Activated T-helper 9 cell treated with anti-CD3 and anti-CD28 coated beads, Interleukin-2, amount 50 U/mL, for 16 hours (primary cell): ENCODE measurements at places on chromosomes 11 and 22.
A peak's percentile ranks its signal among the peaks of the same experiment; 100 is the strongest.

GRCh38 chr11:9973921-9974320, 310.0 kb downstream of the SWAP70 start:
- no peak for DNase-seq

DNA sequence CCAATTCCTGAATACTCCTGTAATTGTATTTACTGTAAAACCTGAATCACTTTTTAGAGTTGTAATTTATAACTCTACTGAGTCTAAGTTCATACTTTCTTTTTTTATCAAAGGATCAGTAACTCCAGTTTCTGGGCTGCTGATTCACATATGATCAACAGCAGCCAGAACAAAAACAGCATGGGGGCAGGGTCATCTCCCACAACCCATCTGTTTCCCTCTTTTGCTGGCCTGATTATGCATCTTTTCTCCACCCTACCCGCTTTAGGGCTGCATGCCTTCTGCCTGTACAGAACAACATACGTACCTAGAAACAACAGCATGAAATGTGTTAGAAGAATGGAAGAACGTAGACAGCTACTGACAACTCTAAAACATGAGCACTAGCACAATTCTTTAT, 76.0 kb downstream of the MRTFA start:
- no peak for DNase-seq

DNA sequence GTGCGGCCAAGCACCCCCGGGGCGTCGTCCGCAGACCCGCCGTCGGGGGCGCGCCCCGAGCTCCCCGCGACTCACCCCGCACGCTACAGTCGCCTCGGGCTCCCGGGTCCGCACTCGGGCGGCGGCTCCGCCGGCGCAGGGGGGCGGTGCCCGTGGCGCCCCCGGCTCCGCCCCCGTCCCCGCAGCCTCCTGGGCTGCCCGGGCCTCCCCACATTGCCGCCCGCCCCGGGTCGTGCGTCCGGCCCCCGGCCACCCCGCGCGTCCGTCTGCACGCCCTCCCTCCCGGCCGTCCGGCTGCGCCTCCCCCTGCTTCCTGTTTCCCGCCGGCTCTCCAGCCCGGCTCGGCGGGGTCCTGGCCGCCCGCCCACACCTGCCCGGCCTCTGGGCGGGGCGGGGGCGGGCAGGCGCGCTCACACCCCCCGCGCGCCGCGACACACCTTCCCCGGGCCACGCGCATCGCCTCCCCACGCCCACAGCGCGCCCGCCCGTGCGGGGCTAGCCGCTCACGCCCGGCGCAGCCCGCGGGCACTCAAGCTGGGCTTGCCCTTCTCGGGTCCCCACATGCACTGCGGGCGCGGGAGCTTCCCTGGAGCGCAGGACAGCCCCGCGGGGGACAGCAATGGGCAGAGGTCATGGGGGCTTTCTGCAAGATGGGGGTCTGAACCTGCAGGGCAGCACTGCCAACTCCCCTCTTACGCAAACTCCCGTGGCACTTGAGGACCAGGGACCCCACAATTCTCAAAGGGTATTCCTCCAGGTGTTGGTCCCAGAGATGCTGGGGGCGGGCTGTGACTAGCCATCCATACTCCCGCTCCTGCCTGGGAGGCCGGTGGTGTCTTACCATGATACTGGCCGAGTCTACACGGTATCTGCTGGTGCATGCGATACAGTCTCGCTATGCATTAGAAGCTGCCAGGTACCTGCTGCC, at the start of gene CARD10:
TSS of gene CARD10 (minus strand) at position 148 of the 928 bp plus-strand sequence. CDS start 215 bp downstream, outside the sequence.
- DNase-seq, result no peak

DNA sequence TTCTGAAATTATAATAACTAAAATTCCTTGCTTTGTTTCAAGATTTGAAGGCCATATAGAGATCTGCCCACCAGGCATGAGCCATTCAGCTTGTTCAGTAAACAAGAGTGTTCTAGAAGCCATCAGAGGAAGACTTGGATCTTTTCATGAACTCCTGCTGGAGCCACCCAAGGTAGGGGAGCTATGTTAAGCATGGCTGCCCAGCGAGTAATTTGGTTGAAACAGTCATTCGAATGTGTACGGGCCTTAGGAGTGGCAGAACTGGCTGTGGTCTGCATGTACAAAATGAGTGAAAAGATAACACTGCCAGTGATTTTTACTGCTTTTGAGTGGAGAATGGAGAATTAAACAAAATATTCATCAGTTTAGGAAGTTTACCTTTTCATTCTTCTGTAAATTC, 103.7 kb downstream of the PPP6R3 start:
- DNase-seq, result no peak

DNA sequence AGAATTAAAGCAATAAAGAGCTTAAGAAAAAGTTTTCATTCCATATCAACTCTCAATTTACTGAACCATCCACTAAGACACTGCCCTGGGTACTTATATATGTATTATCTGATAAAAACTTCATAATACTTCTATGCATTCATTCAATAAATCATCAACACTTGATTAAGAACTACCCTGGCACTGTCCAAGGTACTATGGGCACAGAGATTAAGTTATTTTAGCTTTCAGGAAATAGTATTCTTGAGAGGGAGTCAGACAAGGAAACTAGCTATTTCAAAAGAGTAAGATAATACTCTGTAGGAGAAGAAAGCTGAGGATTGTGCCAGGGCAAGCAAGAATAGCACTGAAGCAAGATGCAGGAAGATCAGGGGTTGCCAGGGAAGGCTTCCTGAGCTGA, 640.8 kb downstream of the FAM181B start:
- no peak for DNase-seq

GRCh38 chr11:18865951-18866350, 73.3 kb downstream of the MRGPRX1 start:
- no peak for DNase-seq

- DNase-seq, result no peak
Measured at GRCh38 chr11:133360860-133361688, 171.2 kb downstream of the OPCML start.

DNA sequence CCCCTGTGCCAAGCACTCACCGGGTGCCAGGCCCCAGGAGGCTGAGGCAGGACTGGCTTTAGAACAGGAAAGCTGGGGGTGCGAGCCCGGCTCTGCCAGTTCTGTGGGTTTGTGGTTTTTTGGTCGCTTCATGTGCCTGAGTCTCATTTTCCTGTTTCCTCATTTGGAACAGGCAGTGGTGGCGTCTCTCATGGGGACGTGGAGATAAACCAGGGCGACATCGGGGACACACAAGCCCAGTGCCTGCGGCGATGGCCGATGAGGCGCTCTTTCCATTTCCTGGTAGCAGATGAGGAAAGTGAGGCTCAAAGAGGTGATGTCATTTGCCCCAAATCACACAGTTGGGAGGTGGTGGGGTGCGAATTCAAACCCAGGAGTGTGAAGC, 20.8 kb upstream of the CHKA start:
- no peak for DNase-seq

- no peak for DNase-seq
Measured at GRCh38 chr11:18564149-18564548, 24.4 kb downstream of the UEVLD start.

DNA sequence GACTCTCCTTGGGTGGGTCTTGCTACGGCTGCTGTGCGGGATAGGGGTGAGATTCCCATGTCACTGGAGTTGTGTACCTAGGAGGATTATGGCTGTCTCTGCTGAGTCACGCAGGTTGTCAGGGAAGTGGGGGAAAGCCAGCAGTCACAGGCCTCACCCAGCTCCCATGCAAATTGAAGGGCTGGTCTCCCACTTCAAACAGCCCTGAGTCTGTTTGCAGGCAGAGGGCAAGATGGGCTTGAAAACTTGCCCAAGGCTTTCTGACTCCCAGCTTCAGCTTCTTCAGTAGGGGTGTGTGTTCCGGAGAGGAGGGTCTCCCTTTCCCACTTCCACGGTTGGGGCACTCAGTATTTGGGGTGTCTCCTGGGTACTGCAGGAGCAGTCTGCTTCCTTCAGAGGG, 10.9 kb upstream of the SC5D start:
- no peak for DNase-seq

- DNase-seq, result peak; percentile 61
Measured at GRCh38 chr22:37623075-37624016, 14.7 kb downstream of the GGA1 start.

- DNase-seq, result no peak
Measured at GRCh38 chr22:35643991-35644390, 4.3 kb upstream of the APOL6 start.

DNA sequence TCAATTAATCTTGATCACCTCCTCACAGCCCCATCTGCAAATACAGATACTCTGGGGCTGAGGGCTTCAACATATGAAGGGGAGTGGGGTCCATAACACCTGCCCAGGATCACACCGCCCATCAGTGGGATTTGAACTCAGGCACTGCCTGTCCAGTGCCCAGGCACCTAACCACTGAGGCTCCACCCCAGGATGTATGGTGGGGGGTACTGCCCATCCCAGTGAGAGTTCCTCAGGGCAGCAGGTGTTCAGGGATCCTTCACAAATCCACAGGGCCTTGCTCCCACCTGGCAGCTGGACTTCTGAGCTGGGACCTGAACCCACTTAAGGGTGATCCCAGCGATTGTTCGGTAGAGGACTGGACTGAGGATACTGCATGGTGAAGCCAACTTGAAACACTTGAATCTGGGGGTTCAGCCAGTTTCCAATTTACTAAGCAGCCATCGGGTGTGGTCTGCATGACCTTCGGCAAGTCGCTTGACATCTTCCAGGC, 33.3 kb downstream of the PRDM11 start:
- no peak for DNase-seq

GRCh38 chr11:61476371-61476770, 32.2 kb upstream of the LRRC10B start:
- no peak for DNase-seq

GRCh38 chr22:37133304-37134018, 16.3 kb downstream of the IL2RB start:
- DNase-seq, result no peak

- DNase-seq, result no peak
Measured at GRCh38 chr22:42131562-42131961, 952 bp upstream of the CYP2D6 start.

DNA sequence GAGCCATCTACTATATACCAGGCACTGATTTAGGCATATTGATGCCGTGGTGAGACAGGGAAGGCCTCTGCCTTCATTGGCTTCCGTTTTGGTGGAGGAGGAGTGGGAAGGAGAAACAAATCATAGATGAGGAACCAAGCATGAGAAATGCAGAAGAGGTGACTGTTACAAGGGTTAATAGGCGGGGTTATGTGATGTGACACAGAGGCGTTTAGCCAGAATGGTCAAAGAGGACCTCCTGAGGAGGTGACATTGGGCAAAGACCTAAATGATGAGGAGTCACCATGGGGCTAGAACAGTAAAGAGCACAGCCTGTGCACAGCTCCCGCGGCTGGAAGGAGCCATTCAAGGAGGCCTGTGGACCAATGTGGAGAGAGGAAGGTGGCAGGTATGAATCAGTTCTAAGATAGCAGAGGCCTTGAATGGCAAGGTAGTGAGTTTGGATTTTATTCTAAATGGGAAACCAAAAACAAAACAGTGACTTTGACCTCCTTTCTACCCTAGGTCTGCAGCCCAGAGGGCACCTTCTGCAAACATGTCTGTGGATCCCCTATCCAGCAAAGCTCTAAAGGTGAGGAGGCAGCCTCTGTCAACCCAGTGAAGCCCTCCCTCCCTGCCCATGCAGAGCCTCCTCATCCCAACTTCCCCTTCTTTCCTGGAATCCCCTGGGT, 11.7 kb downstream of the MAFF start:
- no peak for DNase-seq

GRCh38 chr11:78763664-78764063, 189.0 kb upstream of the NARS2 start:
- DNase-seq, result no peak

DNA sequence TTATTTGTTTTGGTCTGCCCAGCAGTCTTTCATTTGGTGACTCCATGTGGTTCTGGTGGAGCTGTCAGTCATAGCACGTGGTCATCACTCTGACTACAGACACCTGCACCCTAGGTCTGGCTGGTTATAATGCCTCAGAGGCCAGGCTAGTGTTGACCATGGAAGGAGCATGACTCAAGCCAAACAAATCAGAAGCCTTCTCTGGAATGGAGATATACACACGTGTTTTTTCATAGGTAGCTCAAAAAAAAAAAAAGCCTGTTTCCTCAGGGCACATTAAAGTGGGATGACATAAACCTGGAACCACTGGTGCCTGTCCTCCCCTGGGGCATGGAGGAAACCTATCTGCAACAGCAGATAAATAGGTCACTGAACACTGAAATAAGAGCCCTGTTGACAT, 8.1 kb upstream of the PLAAT3 start:
- no peak for DNase-seq

DNA sequence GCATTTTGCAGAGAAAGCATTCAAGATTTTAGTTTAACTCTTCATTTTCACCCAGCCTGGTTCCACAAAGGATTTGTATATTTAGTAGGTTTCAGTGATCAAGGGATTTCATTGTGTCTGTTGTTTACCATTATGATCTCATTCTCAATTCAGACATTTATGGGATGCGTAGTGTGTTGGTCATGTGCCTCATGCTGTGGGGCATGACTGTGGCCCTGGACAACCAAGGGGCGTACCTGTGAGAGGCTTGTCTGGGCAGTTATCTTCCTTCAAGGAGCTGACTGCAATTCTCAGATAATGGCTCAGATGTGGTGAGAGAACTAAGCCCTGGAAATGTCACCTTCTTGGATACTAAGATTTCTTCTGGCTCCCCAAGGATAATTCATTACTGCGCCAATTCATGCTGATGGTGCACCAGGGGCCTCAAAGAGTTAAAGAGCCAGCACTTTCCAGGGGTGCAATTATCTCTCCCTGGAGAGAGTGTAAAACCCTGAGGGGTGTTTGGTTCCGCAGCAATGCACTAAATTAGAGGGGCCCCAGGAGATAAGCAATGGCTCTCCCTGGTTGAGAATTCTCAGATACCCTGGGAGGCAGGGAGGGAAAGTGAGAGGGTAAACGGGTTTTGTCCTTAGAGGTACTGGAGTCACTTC, 32.2 kb downstream of the SLC6A5 start:
- no peak for DNase-seq

- DNase-seq, result no peak
Measured at GRCh38 chr11:107951155-107951554, 22.9 kb downstream of the RAB39A start.

DNA sequence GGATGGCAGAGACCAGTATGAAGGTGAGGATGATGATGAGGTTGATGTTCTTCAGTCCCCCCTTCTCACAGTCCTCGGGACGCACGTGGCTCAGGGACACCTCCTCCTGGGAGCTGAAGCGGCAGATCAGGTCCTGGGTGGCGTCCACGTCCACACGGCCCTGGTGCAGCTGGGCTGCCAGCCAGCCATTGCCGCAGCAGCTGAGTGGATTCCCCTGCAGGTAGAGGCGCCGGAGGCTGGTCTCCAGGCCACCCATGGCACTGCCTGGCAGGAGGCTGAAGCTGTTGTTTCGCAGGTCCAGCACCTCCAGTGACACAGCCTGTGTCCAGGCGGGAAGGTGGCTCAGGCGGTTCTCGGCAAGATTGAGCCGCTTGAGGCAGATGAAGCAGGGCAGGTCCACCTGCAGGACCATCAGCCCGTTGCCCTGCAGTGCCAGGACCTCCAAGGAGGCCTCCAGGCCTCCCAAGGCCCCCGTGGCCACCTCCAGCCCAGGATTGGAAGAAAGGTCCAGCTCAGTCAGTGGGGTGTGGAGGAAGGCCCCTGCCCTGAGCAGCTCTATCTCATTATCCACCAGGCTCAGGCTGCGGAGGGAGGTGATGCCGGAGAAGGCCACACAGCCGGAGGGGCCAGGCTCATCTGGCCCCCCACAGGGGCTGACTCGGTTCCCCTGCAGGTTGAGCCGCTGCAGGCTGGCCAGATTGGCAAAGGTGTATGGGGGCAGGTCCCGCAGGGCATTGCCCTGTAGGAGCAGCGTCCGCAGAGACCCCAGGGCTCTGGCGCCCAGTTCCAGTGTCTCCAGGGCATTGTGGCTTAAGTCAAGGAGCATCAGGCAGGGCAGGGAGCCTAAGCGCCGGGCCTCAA, 10.6 kb downstream of the LRRC32 start:
- DNase-seq, result no peak

- DNase-seq, result no peak
Measured at GRCh38 chr11:35216962-35217678, 78.1 kb downstream of the CD44 start.
